AG10803 (cell line): ENCODE measurements at places on chromosomes 5 and 9.
A peak's percentile ranks its signal among the peaks of the same experiment; 100 is the strongest.

DNA sequence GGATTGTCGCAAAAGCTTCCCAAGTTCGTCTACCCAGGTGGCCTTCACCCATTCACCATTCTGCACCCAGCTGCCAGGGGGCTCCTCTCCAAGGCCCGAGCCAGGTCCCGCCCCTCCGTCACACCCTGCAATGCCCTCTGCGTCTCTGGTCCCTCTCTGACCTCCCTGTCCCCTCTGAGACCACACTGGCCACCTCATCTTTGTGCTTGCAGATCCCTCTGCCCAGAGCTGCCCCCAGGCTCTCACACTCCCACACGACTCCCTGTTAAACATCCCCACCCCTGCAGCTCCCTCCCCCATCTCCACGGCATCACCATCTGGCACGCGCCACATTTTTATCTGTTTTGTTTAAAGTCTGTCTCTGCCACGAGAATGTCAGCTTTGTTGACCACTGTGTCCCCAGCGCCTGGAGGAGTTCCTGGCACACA is 243.6 kb downstream of the PBX3 start:
- no peak for DNase-seq

GRCh38 chr5:83069096-83069799 is 7.9 kb downstream of the TMEM167A start:
- DNase-seq, result no peak

GRCh38 chr9:124665391-124666058 is 105.6 kb downstream of the NR6A1 start:
- DNase-seq, result peak; percentile 66

- no peak for DNase-seq
Measured at GRCh38 chr5:166581826-166582225, 1709.6 kb upstream of the WWC1 start.

DNA sequence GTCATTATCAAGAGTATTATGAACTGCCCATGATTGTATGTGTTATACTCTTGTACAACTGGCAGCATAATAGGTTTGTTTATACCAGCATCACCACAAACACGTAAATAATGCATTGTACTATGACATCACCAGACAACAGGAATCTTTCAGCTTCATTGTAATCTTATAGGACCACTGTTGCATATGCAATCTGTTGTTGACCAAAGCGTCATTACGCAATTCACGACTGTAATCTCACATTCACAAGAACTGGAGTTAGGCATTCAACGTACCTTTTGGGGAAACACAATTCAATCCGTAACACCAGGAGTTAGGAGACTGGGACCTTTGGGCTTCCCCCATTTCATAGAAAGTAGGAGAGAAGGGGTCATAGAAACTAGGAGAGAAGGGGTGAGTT is 20.4 kb upstream of the ARSI start:
- peak; percentile 29 for DNase-seq
